ENCODE measurements at places on chromosomes 1 and 21.

DNA sequence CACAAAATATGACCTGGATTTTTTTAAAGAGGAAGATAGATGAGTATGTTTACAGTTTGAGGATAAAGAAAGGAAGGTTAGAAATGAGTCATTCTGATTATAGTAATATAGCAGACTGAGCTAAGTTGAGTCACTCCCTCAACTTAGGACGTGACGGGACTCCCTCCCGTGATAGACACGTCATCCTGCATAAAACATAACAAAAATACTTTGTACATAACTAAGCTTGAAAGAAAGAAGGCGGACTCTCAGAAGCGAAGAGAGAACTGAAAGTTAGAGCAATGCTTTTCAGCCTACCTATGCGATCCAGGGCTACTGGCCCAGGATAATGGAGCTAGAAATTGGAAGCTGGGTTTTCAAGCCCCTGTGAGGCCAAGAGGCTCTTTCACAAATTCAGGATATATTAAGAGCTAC lies 53.0 kb upstream of the DESI2 start:
- DNase-seq: peak; percentile 35

GRCh38 chr21:32844076-32844475 lies 72.5 kb upstream of the PAXBP1 start:
- no peak for DNase-seq

GRCh38 chr1:154223621-154224020 lies 2.9 kb downstream of the UBAP2L start:
- no peak for DNase-seq

DNA sequence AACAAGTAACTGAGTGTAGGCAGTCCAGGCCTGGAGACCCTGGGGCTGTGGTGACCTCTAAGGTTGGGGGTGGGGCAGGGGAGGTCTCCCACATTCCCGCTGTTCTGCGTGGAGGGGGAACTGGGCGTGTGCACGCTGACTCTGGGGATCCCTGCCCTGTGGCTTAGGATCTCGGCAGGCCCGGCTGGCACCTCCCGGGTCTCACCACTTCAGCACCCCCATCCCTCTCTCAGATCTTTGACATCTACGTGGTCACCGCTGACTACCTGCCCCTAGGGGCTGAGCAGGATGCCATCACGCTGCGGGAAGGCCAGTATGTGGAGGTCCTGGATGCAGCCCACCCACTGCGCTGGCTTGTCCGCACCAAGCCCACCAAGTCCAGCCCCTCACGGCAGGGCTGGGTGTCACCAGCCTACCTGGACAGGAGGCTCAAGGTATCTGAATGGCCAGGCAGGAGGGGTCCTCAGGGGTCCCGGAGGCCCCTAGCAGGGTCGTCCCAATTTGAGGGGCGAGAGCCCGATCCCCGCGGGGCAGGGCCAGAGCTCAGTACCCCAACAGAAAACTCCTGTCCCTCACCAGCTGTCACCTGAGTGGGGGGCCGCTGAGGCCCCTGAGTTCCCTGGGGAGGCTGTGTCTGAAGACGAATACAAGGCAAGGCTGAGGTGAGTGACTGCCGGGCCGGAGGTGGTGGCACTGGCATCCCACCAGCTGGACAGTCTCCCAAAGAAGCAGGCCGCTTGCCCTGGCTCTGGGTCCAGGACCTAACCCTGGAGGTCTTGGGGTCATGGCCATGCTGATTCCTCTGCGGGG lies 68.7 kb downstream of the TRIM11 start:
- DNase-seq: no peak

DNA sequence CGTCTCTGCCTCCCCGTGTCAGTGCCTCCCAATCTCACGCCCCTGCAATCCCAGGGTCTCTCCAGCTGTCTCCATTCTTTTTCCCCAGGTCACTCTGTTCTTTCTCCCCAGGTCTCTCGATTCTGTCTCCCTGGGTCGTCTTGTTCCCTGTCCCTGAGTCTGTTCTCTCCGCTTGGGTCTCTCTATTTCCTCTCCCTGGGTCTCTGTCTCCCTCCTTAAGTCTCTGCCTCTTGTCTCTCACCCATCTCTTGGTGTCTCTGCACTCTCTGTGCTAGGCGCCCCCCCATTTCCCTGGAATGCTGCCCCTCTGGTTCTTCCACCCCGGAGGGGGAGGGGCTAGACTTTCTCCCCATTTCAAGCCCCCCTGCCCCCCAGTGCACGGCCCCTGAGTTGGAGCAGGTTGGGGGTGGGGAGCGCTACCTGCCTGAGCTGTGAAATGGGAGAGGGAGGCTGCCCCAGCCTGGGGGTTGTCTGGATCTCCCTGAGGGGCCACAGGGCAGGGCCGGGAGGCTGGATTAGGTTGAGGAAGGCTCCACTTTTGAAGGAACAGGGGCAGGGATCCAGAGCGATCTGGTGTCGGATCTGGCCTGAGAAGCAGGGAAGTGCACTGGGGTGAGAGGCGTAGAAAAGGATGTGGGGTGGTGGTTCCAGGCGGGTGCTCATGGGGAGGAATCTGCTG lies 1.4 kb downstream of the PTPRF start:
- DNase-seq: no peak

DNA sequence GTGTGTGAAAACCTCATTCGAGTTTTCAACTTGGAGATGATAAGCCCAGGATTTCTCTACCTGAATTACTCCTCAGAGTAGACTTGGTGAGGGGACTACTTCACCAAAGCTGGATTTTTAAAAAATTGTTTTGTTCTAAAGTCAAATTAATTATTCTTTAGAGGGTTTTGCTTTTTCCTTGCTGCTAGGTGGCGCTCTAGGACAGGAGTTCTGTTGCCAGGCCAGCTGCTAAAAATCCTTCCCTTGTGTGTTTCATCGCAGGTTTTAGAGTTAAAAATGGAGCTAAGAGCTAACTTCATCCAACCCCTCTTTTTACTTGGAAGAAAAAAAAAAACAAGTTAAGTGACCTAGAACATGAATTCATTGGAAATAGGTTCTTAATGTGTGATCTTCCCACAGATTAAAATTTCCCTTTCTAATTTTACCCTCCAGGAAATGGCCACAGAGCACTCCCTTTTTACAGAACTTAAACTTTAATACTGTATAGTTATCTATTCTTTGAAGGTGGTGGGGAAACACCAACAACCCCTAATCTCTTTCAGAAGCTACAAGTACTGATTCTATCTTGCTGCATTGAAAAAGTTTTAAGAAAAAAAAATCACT lies 36.7 kb upstream of the FAM163A start:
- DNase-seq: peak; percentile 47

GRCh38 chr21:27675306-27675705 lies 708.4 kb upstream of the ADAMTS5 start:
- no peak for DNase-seq

Measured in stimulated activated CD4-positive, alpha-beta T cell treated with anti-CD3 and anti-CD28 coated beads, Interleukin-4, amount 100 ng/mL, for 1 hour (primary cell).